ENCODE measurements at places on chromosomes 2 and 18. TPM values are rescaled to one million over a fixed set of nuclear protein-coding genes. Genes with fewer than 3 reads are reported as not detected.

RGPD4 gene
- total RNA-seq, result not detected

SMPD4 gene
- 24.1 TPM for total RNA-seq

CABLES1 gene
- 8.8 TPM for total RNA-seq

KATNAL2 gene
- total RNA-seq, result 6.1 TPM

IL1RL2 gene
- 3.5 TPM for total RNA-seq

WDR54 gene
- 19.8 TPM for total RNA-seq

C2orf74 gene
- 18.0 TPM for total RNA-seq

ZC3H6 gene
- 4.7 TPM for total RNA-seq

CHCHD5 gene
- 9.5 TPM for total RNA-seq

KCNJ13 gene
- total RNA-seq, result not detected

RTP5 gene
- total RNA-seq, result not detected

ITSN2 gene
- total RNA-seq, result 7.6 TPM

HOXD8 gene
- total RNA-seq, result 0.62 TPM

TXNDC2 gene
- total RNA-seq, result not detected

SNED1 gene
- 211 TPM for total RNA-seq

ERMN gene
- not detected for total RNA-seq

FIGN gene
- total RNA-seq, result 0.94 TPM

MARCO gene
- total RNA-seq, result not detected

KANSL1L gene
- 17.5 TPM for total RNA-seq

PDE1A gene
- total RNA-seq, result 85.3 TPM

RESP18 gene
- not detected for total RNA-seq

COL3A1 gene
- total RNA-seq, result 10,756 TPM

SH3RF3 gene
- total RNA-seq, result 5.6 TPM

BCL2 gene
- 3.4 TPM for total RNA-seq

FKBP7 gene
- total RNA-seq, result 89.9 TPM

SIX3 gene
- total RNA-seq, result not detected

SPR gene
- 18.3 TPM for total RNA-seq

FSHR gene
- total RNA-seq, result not detected

ACVR1C gene
- 0.06 TPM for total RNA-seq

FBXO36 gene
- total RNA-seq, result 2.6 TPM

IGFBP5 gene
- total RNA-seq, result 5.1 TPM

GREB1 gene
- 2.3 TPM for total RNA-seq

PRKAG3 gene
- not detected for total RNA-seq

SLC5A6 gene
- total RNA-seq, result 12.2 TPM

ADRA2B gene
- total RNA-seq, result 4.8 TPM

FAM237A gene
- not detected for total RNA-seq

CTIF gene
- total RNA-seq, result 27.0 TPM

OTX1 gene
- total RNA-seq, result not detected

GPR35 gene
- total RNA-seq, result not detected
